CD4-positive, alpha-beta T cell treated with Interleukin-6 for 4 hours (primary cell): ENCODE measurements at places on chromosomes 12 and 14.

DNA sequence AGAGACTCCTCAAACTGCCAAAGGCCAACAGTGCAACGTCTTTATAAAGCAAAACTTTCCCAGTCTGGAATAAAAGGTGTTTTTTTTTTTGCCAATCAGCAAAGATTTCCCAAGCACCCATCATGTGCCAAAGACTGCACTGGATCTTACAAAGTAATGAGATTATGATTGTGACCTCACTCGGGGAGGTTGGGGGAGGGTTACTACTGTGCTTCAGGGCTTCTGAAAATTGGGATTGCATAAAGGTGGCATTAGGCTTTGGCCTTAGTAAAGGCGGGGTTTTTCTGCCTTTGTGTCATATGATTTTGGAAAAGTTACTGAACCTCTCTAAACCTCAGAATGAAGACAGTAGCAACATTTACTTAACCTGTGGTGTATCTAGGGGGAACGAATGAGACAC is 233.8 kb downstream of the DACT1 start:
- no peak for DNase-seq

- no peak for DNase-seq
Observed at GRCh38 chr14:101112351-101113107, 209.0 kb upstream of the RTL1 start.

GRCh38 chr12:123142921-123143735 is 7.8 kb downstream of the PITPNM2 start:
- DNase-seq = no peak

DNA sequence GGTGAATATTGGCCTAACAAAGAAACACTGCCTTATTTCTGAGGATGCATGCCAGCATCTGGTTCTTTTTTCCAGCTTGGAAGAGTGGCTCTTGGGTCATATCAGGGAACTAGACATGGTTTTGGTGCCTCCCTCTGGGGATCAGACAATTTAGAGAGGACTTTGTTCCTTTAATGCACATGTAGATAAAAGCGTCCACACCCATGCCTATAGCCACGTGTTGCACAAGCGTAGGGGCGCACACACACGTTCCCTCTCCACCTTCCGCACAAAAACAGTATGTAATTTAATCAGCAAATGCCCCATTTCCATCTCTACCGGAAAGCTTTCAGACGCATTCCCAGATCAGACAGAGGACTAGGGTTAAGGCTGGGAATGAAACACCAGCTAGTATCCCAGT is 61.7 kb upstream of the RIC8B start:
- DNase-seq = no peak

DNA sequence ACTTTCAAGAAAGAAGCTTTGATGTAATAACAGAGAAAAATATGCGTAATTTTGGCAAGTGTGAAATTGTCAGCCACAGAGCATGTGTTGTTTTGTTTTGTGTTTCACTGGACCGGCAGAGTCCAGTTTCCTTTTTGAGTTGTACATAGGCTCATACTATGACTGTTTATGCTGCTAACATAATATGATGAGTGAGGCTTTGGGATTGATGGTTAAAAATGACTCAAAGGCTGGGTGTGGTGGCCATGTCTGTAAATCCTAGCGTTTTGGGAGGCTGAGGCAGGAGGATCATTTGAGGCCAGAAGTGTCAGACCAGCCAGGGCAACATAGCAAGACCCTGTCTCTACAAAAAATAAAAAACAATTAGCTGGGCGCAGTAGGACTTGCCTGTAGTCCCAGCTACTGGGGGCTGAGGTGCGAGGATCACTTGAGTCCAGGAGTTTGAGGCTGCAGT is 487.9 kb downstream of the PCNX1 start:
- no peak for DNase-seq

DNA sequence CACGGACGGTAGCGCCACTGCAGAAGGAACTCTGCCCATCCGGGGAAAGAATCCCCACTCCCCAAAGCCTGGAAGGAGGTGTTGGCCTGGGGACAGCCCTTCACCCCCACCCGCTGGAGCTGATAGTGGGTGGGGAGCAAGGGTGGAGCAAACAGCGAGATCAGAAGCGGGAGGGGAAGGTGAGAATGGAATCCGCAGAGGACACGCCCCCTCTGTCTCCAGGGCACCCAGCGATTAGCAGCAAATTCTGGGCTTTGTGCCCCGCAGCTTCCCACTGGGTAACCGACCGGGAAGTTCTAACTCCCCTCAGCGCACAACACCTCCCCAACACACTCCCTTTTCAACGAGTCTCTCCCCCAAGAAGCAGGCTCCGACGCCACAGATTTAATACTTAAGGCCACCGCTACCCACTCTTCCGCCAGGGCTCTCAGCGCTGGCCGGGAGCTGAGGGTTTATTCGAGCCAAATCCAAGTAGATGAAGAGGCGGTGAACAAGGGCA is 1.4 kb downstream of the SLC25A29 start:
- DNase-seq = peak; percentile 19

DNA sequence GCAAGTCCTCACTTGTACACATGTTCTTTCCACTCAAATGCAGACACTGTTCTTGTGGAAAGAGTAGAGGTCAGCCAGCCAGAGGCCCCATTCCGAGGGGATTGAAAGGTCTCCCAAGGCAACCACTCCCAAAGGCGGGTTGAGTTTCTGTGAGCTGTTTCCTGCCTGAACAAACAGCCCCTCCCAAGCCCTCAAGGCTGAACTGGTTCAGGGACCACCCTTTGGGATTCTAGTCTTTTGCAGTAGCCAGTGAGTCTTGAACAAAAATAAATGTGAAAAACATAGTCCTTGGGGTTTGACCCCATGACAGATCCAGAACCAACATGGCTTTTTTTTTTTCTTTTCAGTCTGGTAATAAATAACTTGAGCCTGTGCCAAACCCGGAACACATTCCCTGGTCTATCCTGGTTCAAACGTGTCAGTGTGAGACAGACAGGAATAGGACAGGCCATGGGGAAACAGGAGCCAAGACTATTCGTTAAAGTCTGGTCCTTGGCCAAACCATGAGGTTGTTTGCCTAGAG is 17.6 kb upstream of the STK38L start:
- no peak for DNase-seq

DNA sequence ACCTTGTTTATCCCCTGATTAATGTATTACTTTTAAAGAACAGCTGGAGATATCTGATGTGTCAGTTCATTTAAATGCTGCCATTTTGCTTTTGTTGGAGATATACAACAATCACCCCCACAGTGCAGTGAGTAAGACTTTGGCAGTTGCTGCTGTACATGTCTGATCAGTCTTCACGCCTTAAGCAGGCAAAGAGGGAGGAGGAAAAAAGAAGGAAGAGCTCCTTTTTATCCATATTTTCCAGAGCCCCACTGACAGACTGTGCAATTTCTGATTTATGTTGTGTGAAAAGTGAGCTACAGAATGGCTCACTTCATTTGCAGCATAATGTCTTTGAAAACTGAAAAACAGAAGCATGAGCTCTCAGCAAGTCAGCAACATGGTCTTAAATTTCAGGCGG is 319.7 kb upstream of the LRIG3 start:
- DNase-seq = no peak

GRCh38 chr12:72792889-72793288 is 520.7 kb downstream of the TRHDE start:
- DNase-seq = no peak

DNA sequence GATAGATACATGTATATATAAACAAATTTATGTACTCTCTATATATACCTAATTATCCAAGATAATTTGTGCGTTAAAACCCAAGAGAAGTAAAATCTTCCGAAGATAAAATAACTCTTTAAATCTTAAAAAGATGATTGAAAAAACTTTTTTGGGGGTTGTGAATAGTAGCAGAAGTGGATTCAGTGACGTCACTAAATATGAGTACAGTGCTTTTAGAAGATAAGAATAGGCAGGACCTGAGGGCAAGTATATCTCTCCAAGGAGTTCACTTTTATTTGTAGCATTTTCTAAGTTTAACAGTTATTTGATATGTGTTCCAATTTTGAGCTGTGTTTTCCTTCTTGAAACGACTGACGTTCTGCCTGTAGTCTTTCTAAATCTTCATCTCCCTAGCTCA is 319.8 kb downstream of the PPFIA2 start:
- DNase-seq = no peak

DNA sequence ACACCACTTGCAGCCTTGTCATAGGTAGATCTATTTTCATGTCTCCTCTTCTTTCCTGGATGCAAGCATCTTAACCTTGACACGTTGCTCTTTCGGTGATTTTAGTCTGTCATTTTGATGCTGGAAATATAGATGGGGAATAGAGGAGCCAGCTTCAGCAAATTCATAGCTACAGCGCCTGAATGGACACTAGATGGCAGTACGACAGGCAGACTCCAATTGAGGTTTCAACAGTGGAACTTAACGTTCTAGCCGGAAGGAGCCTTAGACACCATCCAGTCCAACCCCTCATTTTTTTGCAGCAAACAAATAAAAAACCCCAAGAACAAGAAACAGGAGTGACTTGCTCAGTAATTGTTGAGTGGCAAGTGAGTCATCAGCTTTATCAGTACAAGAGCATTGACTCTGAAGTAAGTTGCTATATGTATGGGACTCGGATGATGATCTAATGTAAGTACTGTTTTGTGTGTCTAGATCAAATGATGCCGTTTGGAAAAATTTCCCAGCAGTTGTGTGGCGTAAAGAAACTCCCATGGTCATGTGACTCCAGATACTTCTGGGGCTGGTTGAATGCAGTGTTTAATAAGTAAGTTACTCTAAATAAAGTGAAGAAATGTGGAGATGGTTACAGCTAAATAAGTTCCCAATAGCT is 9.0 kb downstream of the DMAC2L start:
- DNase-seq = peak; percentile 75
